Lung (tissue), 17 donors: ENCODE measurements at places on chromosomes 5 and 9. TPM values are rescaled to one million over a fixed set of nuclear protein-coding genes. Genes with fewer than 3 reads are reported as not detected.

The NTRK2 gene
- 0.33 TPM for polyA plus RNA-seq

The COL23A1 gene
- 1.1 TPM for polyA plus RNA-seq

The DOK3 gene
- 146 TPM for polyA plus RNA-seq

The BHMT2 gene
- polyA plus RNA-seq, result 1.0 TPM

The PCDHB8 gene
- 0.04 TPM for polyA plus RNA-seq

The TAF11L5 gene
- polyA plus RNA-seq, result not detected

The ZNF658 gene
- 1.3 TPM for polyA plus RNA-seq

The SLC36A3 gene
- polyA plus RNA-seq, result not detected
